ENCODE measurements at places on chromosomes 2 and 18.

GRCh38 chr2:26298638-26299393, 47.1 kb upstream of the SELENOI start:
- no peak for DNase-seq

GRCh38 chr2:47629501-47630460, 153.2 kb upstream of the MSH6 start:
- no peak for DNase-seq

GRCh38 chr18:59744271-59744721, 47.1 kb upstream of the CCBE1 start:
- no peak for DNase-seq

- no peak for DNase-seq
These were observed 122.1 kb downstream of the ACOXL start for GRCh38 chr2:110854355-110855081.

DNA sequence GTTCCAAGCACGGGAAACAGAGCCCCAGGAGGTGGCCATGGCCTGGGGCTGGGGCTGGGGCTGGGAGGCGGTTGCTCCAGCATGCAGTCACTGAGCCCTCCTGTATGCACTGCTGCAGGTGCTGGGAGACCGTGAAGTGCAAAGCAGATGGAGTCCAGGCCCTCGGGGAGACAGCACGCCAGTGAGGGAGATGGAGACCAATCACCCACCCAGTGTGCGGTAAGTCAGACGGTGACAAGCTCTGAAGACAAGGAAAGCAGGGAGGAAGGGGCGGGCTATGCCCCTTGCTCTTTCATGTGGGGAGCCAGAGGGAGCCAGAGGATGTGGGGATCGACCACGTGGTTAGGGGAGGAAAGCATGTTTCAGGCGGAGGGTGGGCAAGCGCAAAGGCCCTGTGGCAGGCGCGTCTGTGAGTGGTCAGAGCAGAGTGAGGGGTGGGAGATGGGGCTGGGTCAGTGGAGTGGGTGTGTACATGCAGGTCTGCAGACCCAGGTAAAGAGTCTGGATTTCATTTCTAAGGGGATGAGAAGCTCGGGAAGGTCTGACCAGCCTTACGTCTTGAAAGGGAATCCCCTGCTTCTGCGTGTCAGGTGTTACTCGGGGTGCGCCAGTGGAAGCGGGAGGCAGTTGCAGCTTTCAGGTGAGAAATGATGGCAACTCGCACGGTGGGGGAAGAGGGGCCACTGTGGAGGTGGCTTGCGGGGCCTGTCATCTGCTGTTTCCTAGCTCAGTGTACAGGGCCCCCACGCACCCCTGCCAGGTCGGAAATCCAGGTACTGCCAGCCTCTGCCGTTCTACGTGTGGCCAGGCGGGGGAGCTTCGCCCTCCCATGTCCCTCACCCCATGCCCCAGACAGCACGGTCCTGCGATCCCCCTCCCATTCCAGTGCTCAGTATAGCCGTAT, 19.4 kb downstream of the RRM2 start:
- DNase-seq = no peak
